ENCODE measurements at places on chromosomes 3 and 15. TPM values are rescaled to one million over a fixed set of nuclear protein-coding genes. Genes with fewer than 3 reads are reported as not detected.

GRCh38 chr15:101104141-101104540 lies 147.7 kb downstream of the CHSY1 start:
- ATAC-seq, result no peak

Gene FANCI
- 70.3 TPM for total RNA-seq

GRCh38 chr3:44596621-44597020 lies 11.9 kb downstream of the ZNF660 start:
- ATAC-seq, result no peak

DNA sequence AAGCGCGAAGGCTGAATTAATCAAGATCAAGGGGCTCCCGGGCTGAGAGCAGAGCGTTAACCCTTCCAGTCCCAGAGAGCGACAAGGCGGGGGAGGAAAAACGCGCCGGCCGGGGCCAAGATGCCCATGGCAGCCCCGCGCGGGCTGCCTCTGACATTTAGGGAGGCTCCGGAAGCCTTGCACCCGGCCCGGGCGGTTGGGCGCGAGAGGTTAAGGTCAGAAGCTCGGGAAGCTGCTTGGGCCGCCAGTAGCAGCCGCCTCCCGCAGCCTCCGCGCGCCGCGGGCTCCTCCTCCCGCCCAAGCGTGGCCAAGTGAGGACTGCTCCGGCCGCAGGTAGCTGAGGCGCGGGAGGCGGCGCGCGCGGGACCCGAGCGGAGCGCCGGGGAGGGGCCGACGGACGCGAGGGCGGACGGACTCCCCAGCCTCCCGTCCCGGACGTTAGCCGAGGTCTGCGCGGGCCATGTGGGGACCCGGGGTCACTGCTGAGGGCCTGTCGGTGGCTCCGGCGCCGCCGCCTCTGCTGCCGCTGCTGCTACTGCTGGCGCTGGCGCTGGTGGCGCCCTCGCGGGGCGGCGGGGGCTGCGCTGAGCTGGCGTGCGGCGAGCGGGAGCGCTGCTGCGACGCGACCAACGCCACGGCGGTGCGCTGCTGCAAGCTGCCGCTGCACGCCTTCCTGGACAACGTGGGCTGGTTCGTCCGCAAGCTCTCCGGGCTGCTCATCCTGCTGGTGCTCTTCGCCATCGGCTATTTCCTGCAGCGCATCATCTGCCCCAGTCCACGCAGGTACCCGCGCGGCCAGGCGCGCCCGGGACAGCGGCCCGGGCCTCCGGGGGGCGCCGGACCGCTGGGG lies at the start of gene C3orf80:
TSS of gene C3orf80 (plus strand) at position 247 of the 850 bp plus-strand sequence. CDS start at position 461, 214 bp downstream.
- peak; percentile 88 for ATAC-seq

Gene AGBL1
- 0.38 TPM for total RNA-seq

Gene NUSAP1
- 140 TPM for total RNA-seq

Gene RGMA
- 15.3 TPM for total RNA-seq

Gene TMF1
- total RNA-seq, result 24.8 TPM

DNA sequence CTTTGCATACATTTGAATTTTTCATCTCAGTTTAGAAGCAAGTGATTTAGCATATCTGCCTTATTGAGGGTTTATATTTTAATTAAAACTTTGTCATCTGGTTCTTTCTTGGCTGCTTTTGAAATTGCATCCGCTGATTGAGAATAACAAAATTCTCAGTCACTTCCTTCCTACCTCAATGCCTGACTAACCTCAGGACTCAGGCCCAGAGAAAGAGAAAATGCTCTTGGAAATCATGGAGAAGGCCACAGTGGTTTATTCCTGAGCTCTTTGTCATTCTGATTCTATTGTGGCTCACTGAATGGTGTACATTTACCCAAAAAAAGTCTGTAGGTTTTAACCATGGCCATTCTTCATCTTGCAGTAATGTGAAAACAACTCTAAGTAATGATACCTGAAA lies 533.9 kb downstream of the TBL1XR1 start:
- ATAC-seq, result peak; percentile 13

GRCh38 chr3:81302045-81302444 lies 459.4 kb downstream of the GBE1 start:
- peak; percentile 81 for ATAC-seq

DNA sequence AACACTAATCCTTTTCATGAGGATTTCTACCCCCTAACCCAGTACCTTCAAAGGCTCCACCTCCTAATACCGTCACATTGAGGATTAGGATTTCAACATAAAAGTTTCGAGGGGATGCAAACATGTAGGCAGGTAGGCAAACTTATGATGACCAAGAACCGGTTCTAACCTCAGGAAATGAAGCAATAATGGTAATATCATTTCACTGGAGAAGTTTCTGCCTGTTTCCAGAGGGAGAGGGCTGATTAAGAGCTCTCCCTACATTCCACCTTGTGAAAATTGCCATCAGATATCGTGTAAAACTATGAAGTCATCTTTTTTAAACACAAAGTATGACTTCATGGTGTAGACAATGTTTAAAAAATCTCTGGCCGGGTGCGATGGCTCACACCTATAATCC lies 31.6 kb downstream of the NKIRAS1 start:
- no peak for ATAC-seq

- ATAC-seq, result no peak
Measured at GRCh38 chr3:8778475-8778874, 9.1 kb upstream of the OXTR start.

GRCh38 chr3:185822221-185823000 lies 2.4 kb downstream of the IGF2BP2 start:
- ATAC-seq, result no peak

Gene GHSR
- not detected for total RNA-seq

- peak; percentile 72 for ATAC-seq
Measured at GRCh38 chr3:183980403-183980802, 37.3 kb downstream of the ABCC5 start.

Gene CNTN4
- 27.6 TPM for total RNA-seq

GRCh38 chr15:68268405-68268804 lies 9.1 kb upstream of the FEM1B start:
- no peak for ATAC-seq

Gene ATP10A
- total RNA-seq, result 0.27 TPM

Gene AHSG
- 0.39 TPM for total RNA-seq

Gene LRRC57
- total RNA-seq, result 15.3 TPM

Gene SEMA3B
- total RNA-seq, result 8.3 TPM

GRCh38 chr3:120791913-120792312 lies 49.4 kb downstream of the GTF2E1 start:
- ATAC-seq, result no peak

GRCh38 chr3:148682997-148683396 lies 14.7 kb upstream of the AGTR1 start:
- ATAC-seq, result no peak

DNA sequence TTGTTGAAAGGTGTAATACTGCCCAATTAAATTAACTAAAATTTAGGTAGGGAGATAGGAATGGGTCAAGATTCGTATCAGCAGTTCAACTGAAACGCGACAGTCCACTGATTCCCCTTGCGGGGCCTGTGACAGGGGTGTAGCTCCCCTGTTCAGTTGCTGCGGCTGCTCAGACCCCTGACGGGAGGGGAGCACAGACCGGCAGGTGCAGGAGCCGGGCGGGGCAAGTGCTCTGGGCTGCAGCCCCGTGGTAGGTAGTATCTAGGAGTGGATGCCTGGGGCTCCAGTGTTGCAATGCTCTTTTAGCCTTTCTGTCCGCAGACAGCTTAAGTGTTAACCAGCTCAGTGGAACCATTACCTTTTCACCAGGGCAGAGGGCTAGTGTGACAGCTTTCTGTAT lies 164.9 kb downstream of the ROBO2 start:
- no peak for ATAC-seq

DNA sequence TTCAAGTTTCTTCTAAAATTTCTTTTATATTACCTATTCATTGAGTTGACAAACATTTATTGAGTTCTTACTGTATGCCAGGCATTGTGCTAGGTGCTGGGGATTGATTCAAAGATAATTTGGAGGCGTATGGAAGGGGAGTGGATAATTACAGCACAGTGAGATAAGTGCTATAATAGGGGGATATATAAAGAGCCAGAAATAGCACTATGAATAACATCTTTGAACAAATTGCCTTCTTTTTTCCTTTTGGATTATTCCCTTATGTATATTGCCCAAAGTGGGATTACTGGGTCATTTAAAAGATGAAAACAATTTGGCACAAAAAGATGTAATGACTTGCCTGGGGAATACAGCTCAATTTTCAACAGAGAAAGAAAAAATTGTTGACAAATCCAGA lies 64.6 kb downstream of the LPP start:
- no peak for ATAC-seq

Gene MESP1
- 1.2 TPM for total RNA-seq

Data from motor neuron (in vitro differentiated cells).